Ascending aorta (tissue), 2 donors: ENCODE measurements at places on chromosomes 2 and 18. TPM values are rescaled to one million over a fixed set of nuclear protein-coding genes. Genes with fewer than 3 reads are reported as not detected.

DNA sequence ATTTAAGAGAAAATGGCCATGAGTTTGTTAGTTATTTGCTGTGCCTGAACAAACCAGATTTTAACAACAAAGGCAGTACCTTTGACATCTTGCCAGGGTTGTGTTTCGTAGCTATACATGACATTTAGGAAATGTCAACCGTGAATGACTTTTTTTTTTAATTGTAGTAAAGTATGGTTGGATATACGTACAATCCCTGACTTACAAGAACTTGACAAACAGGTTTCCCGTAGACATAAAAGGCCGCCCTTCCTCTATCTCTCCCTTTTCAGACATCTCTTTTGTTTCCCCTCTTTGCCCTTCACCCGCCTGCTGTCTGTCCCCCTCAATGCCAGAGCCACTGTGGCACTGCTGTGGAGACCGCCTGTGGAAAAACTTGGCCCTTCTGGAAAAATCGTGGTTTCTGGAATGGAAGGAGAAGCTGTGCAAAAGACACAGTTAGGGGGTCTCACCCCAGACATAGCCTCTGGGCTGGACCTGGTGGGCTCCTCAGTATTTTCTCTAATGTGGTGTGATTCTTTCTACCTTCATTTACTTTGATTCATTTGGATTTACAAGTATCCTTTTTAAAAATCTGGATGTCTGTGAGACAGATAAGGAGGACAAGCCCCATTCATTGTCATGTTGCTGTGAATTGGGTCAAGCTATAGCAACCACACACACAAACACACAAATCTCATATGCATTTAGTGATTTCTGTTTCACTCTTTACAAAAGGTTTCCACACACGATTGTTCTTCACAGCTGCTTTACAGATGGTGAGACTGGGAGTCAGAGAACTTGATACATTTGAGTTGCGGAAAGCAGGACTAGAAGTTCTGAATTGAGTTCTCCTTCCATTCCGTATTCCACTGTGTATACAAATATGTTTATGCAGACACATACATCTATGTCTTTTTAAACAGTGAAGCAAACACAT lies 48.6 kb downstream of the SPATS2L start:
- no peak for DNase-seq

- DNase-seq, result no peak
Measured at GRCh38 chr2:226540204-226540994, 259.2 kb downstream of the IRS1 start.

- no peak for DNase-seq
Measured at GRCh38 chr2:794554-795241, 117.5 kb upstream of the TMEM18 start.

DNA sequence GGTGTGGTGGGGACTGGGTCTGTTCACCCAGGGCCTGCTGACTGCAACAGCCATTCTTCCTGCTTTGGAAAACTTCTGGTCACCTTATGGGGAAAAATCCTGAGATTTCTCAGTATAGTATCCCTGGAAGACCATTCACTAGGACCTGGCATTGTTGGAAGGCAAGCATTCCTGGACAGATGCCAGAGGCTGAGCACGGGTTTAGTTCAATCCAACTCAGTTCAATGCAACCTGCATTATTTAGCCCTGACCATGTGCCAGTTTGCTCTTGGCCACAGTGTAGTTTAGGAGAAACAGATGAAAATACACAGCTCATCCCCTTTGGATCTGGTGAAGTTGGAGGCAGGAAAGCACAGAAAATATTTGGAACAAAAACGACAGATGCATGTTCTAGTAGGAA lies 95.9 kb downstream of the LPIN1 start:
- no peak for DNase-seq

DNA sequence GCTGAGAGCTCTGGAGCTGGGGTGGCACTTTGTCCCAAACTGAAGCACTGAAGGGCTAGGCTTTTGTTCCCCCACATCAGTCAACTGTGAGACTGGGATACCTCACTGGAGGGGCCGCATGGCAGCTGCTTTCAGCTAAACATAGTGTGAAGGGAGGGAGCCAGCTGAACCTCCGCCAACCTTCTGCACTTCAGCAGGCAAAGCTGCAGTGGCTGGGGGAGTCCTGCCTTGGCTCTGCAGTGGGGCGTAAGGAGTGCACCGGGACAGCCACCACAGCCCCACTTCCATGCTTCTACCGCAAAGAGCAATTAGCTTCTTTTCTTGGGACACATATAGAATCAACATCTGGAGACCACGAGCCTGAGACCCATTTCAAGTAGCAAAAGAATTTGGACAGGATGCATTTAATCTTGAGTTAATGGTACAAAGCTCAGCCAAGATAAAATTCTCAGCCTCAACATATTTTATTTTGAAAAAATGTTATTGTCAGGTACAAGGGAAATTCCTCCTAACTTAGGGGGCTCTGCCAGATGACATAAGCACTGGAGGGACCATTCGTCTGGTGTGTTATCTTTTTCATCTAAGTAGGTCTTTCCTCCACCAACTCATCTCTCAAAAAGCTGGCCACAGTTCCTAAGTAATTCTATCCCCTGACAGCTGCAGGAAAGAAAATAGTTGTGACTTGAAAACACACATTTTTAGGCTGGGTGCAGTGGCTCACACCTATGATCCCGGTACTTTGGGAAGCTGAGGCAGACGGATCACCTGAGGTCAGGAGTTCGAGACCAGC lies 25.6 kb upstream of the MYCN start:
- no peak for DNase-seq

XIRP2 gene
- total RNA-seq, result 1.2 TPM

SLC19A3 gene
- 16.5 TPM for total RNA-seq

GRCh38 chr18:10015288-10015701 lies 101.5 kb downstream of the VAPA start:
- peak; percentile 64 for DNase-seq

STPG4 gene
- not detected for total RNA-seq

GRCh38 chr2:59885541-59885940 lies 667.9 kb downstream of the BCL11A start:
- DNase-seq, result no peak

GRCh38 chr2:134225841-134226240 lies 28.0 kb upstream of the MGAT5 start:
- DNase-seq, result no peak

DNA sequence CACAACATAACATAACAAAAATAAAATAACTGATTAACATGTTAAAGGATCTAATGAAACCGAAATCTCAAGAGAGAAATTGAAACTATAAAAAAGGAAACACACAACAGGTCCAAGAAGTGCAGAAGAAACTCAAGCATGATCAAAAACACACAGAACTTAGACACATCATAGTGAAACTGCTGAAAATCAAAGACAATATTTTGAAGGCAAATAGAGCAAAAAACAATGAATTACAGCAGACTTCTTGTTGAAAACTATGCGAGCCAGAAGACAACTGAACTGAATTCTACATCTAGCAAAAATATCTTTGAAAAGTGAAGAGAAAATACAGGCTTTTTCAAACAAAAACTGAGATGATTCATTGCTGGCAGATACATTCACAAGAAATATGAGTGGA lies 61.3 kb downstream of the UGP2 start:
- DNase-seq, result no peak

DNA sequence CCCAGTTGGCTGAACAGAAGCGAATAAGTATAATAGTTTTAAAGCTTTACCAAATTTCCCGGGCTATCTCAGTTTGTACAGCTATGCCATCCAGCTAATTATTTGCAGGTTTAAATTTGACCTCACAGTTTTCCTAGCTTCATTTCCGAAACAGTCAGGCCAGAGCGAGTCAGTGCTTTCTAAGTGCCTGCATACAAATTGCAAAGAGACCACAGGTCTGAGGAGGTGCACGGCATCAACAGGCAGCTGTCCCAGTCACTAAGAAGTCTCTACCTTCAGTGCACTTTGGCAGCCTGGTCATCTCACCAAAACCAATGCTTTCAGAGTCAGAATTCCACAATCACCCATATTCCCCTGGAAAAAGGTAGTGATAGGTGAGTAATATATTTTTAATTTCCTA lies 51.9 kb downstream of the LAMA1 start:
- DNase-seq, result no peak

GRCh38 chr2:79910643-79911042 lies 393.9 kb downstream of the LRRTM1 start:
- no peak for DNase-seq

MGAT4A gene
- total RNA-seq, result 8.0 TPM

- DNase-seq, result no peak
Measured at GRCh38 chr2:238380785-238381184, 45.9 kb upstream of the ASB1 start.

IL1R2 gene
- total RNA-seq, result 25.4 TPM

DNA sequence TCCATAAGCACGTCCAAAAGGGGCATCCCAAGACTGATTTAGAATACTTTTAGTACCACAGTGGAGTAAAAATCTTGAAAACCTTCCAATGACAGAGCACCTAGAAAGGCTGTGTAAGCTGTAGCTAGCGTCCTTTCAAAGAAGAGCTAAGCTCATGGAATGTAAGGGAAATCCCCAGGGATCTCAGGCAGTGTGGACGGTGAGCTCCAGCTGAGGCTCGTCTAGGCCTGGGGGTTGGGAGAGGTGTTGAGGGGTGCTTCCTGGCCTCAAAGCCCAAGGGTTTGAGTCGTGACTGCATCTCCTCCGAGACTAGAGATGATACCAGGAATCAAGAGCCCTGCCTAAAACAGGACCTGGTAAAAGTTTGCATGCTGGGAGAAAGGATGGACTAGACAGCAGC lies 7.6 kb downstream of the CTIF start:
- no peak for DNase-seq

GRCh38 chr2:76763276-76763675 lies 758.9 kb downstream of the LRRTM4 start:
- no peak for DNase-seq

- DNase-seq, result no peak
Measured at GRCh38 chr2:198321522-198322088, 517.2 kb downstream of the PLCL1 start.

GRCh38 chr2:122340246-122340645 lies 584.8 kb downstream of the TSN start:
- DNase-seq, result no peak

UGT1A5 gene
- total RNA-seq, result not detected

DNA sequence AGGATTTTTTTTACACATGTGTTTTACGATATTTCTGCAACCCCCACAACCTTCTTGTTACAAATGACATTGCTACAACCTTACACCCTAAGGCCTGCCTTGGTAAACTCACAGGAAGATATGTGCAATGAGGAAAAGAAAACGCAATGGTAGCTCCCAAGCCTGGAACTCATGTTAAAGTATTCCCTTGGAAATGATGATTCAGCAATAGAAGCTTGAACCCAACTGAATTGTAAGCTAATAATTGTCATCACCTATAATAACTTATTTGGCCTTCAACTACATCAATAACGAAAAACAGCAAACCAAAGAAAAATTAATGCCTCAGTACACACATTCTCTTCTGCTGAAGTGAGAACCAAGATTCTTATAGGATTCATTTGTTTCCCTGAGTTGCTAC lies 491.0 kb downstream of the LRP1B start:
- no peak for DNase-seq

TTN gene
- 7.6 TPM for total RNA-seq

SERPINB4 gene
- not detected for total RNA-seq

LDLRAD4 gene
- total RNA-seq, result 21.0 TPM

DNA sequence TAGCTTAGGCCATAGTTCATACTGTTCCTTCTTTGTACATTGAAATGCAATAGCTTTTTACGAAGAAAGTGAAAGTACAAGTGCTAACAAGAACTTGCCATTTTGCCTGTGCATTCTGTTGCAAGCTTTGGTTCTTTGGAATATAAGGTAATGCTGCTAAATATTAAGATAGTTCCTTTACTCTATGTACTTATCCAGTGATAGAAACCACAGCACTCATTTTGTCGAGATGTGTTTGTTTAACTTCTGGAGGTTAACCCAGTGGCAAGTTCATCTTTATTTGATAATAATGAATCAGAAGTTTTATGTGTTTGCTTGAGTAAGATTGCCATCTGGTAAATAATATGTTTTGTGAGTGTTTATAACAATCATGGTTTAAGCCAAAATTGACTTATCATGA lies 373.1 kb upstream of the FANCL start:
- DNase-seq, result no peak

SMAD2 gene
- 14.0 TPM for total RNA-seq

LIPT1 gene
- total RNA-seq, result not detected

- DNase-seq, result no peak
Measured at GRCh38 chr2:208074610-208075356, 49.5 kb upstream of the PLEKHM3 start.

REG3A gene
- not detected for total RNA-seq

DNA sequence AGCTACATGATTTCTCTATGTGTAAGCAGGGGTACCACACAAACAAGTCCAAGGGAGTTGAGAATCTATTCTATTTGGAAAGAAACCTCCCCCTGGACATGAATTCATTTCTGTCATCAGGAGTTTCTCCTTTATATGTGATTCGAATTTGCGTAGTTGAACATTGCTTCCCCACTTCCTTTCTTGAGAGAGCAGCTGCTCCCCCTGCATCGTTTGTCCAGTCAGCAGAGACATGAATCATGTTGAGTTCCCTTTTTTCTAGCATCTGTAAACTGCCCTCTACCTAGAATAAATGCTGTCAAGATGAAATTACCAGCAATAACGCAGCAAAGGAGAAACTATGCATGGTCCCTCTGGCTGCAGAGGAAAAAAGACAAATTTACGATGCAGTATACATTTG lies 73.8 kb downstream of the KIF5C start:
- DNase-seq, result no peak

- DNase-seq, result no peak
Measured at GRCh38 chr2:142938240-142938639, 60.8 kb downstream of the KYNU start.

GRCh38 chr18:33696332-33697162 lies 118.5 kb downstream of the ASXL3 start:
- DNase-seq, result no peak

GRCh38 chr2:36476411-36476810 lies 120.8 kb downstream of the CRIM1 start:
- DNase-seq, result no peak

RAB6C gene
- total RNA-seq, result not detected

DNA sequence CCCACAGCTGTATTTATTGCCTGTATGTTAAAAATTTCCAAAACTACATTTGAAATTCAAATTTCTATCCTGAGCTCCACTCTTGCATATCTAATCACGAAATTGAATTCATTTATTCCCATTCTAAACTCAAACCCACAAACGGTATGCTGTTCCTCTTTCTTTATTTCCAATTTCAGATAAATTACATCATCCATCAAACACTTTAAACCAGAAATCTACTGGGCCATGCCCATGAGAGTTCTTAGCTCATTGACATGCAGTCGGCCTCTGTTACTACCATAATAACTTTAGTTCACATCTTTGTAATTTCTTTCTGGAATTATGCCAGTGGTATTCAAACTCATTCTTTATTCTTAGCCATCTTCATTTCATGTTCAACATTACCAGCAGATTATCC lies 100.3 kb downstream of the COL3A1 start:
- DNase-seq, result no peak

- no peak for DNase-seq
Measured at GRCh38 chr2:176149939-176150583, 1.3 kb upstream of the HOXD4 start.
